Epithelial cell of esophagus (primary cell): ENCODE measurements at places on chromosomes 11 and 22.

GRCh38 chr22:45678961-45679912 lies 7.6 kb downstream of the ATXN10 start:
- peak; percentile 63 for DNase-seq

DNA sequence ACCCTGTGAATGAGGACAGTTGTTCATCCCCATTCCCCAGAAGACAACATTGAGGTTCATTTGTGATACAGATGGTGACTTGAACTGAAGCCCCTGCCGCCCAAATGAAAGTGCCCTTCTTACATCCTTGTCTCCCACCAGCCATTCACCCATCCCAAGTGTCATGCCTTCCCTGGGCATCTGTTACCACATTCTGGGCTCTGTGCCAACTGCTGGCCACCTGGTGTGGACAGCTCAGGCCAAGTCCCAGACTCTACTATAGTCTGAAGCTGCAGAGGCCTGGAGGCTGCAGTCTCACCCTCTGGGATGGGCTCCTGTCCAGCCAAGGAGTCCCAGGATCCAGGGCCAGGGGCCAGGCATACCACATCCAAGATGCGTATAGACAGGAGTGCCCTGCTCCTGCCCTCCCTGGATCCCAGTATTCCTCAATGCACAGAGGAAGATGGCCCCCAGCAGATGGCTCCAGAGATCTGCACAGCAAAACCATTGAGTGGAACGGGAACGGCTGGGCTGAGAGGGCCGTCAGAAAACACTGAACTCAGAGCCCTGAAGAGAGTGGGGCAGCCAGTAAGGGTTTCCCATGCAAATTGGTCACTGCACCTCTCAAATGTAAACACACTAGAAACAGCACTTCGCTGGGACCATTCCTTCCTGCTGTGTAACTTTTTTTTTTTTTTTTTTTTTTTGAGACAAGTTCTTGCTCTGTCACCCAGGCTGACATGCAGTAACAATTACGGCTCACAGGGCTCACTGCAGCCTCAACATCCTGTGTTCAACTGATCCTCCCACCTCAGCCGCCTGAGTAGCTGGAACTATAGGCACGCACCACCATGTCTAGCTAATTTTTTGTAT lies 22.8 kb downstream of the ARRB1 start:
- peak; percentile 79 for DNase-seq

DNA sequence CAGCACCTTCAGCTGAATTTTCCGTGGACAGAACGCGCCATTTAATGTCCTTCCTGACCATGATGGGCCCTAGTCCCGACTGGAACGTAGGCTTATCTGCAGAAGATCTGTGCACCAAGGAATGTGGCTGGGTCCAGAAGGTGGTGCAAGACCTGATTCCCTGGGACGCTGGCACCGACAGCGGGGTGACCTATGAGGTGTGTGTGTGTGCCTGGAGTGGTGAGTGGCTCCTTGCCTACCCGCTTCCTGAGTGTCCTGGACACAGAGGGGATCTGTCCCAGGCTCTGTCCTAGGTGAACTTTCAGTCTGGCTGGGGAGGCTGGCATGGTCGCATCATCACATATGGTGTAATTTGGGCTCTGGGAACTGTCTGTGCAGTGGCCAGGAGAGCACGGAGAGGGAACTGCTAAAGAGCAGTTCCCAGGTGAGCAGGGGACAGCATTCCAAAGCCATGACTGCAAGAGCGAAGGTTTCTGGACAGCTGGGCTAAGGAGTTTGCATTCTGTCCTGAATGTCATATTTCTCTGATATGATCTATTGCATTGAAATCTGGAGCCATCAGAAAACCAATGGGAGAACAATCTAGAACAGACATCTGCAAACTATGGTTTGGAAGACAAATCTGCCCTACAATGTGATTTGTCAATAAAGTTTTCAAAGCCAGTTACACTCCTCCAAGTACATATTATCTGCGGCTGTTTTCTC lies 104.3 kb downstream of the RRAS2 start:
- no peak for DNase-seq

DNA sequence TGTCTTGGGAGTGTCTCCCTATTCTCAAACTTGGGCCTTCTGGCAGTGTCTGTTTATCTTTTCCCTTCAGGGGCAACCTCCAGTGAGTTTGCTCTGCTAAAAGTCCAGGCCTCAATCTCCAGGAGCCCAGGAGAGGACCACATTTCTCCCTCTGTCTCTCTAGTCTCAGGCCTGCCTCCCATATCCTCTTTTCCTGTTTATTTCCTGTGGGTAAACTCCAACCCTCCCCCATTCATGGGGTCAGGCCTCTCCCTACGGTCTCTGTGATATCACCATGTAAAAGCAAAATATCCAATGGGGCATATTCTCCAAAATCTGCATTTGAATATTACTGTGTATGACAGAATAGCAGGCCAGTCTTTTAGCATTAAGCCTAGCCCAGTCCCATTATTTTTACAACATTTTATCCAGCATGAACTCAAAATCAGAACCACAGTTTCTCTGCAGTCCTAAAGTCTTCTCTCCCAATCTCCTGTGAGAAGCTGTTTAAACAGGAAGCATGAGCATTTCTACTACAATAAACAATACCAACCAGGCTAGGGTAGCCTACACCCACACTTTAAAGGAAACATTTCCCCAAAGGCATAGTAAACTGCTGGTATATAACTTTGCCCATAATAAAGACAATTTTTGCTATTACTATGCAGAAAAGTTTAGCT lies 18.0 kb upstream of the TMEM135 start:
- DNase-seq: no peak

GRCh38 chr11:56522008-56522407 lies 21.0 kb downstream of the OR5M11 start:
- DNase-seq: no peak

DNA sequence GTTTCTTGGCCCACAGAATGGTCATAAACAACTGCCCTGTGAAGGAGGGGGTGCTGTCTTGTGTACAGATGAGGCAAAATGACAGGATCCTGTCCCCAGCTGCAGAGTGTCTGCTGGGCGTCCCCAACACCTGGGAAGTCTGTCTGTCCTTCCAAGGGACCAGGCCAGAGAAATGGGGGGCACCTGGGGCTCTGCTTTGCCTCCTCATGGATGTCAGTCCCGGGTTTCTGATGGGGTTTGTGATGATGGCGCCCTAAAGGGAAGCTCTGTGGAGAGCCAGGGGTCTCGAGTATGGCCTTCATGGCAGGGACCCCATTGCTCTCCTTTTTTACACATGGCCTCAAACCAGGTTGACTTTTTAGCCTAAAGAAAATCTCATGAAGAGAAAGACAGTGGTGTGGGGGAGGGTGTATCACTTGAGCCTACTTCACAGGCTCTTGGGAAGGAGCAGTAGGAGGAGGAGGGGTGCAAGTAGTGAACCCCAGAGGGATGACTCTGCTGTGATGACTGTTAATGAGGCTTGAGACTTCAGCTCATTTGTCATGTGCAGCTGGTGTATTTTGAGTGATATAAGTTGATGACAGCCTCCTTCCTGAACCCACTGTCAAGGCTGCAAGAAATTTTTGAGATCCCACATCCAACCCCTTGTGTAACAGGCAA lies 40.6 kb upstream of the TUB start:
- no peak for DNase-seq

GRCh38 chr11:118608360-118609227 lies 1.2 kb downstream of the PHLDB1 start:
- DNase-seq: peak; percentile 55

DNA sequence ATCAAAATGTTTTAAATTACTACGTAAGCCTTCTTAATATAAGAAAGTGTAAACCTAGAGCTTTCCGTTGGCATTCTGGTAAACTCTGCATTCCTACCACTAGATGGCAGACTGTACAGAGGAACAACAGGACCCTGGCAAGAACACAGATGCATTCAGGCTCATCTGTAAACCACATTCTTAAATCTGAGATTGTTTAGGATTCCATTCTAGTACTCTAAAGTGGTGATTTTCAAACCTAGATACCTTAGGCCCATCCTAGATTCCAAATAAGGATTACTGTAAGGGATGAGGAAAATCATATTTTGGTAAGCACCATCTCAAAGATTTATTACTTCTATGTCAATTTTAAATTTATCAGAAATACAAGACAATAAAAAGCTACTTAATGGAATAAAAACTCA lies 26.9 kb downstream of the PICALM start:
- DNase-seq: peak; percentile 87

- no peak for DNase-seq
These were observed 63.4 kb downstream of the CD6 start for GRCh38 chr11:61034704-61035525.

GRCh38 chr22:23784215-23784732 lies 2.5 kb upstream of the SMARCB1 start:
- no peak for DNase-seq

GRCh38 chr11:74476536-74476935 lies 9.2 kb upstream of the KCNE3 start:
- DNase-seq: no peak
